Placental epithelial cell (primary cell): ENCODE measurements at places on chromosomes 12 and 14. TPM values are rescaled to one million over a fixed set of nuclear protein-coding genes. Genes with fewer than 3 reads are reported as not detected.

The HOXC6 gene
- 0.11 and 1.2 TPM in 2 replicates for total RNA-seq

The LRIG3 gene
- 4.3 and 9.0 TPM in 2 replicates for total RNA-seq

The ARHGAP9 gene
- total RNA-seq: under 0.01 TPM in 1 of 2 replicates, not detected in the other

The WNT1 gene
- total RNA-seq: 0.11 TPM in 1 of 2 replicates, not detected in the other

The KLRG1 gene
- total RNA-seq: 0.39 and 0.76 TPM in 2 replicates

The MANSC4 gene
- not detected in 2 replicates for total RNA-seq

The IL23A gene
- total RNA-seq: 0.22 TPM in 1 of 2 replicates, not detected in the other

The NEDD1 gene
- total RNA-seq: 11.0 and 26.5 TPM in 2 replicates

The RASSF8 gene
- total RNA-seq: 16.2 and 22.8 TPM in 2 replicates

The NCKAP5L gene
- total RNA-seq: 24.7 and 41.1 TPM in 2 replicates

The TMEM63C gene
- 7.1 and 14.7 TPM in 2 replicates for total RNA-seq

The TAC3 gene
- not detected in 2 replicates for total RNA-seq

The ZDHHC22 gene
- total RNA-seq: not detected in 2 replicates

The MDGA2 gene
- total RNA-seq: 0.33 TPM in 1 of 2 replicates, not detected in the other

The TMEM106C gene
- total RNA-seq: 17.7 and 71.0 TPM in 2 replicates

The JAG2 gene
- 4.2 and 8.6 TPM in 2 replicates for total RNA-seq

The BDKRB1 gene
- total RNA-seq: not detected in 2 replicates

The SEL1L gene
- 69.1 and 86.8 TPM in 2 replicates for total RNA-seq

The EML5 gene
- total RNA-seq: not detected in 2 replicates

The TMPRSS12 gene
- total RNA-seq: under 0.01 TPM in 1 of 2 replicates, not detected in the other

The TTC5 gene
- total RNA-seq: 14.9 and 16.7 TPM in 2 replicates

The CCDC175 gene
- total RNA-seq: not detected in 2 replicates

The GALNT4 gene
- total RNA-seq: 5.1 and 7.8 TPM in 2 replicates

The NPFF gene
- not detected in 2 replicates for total RNA-seq

The MOK gene
- total RNA-seq: 9.8 and 10.2 TPM in 2 replicates

The LRRC43 gene
- total RNA-seq: 0.22 and 1.2 TPM in 2 replicates

The KICS2 gene
- total RNA-seq: 3.9 and 9.7 TPM in 2 replicates

The ZNF891 gene
- 0.76 and 1.2 TPM in 2 replicates for total RNA-seq

The LHX5 gene
- total RNA-seq: under 0.01 and 1.2 TPM in 2 replicates

The RIN3 gene
- 2.8 and 4.7 TPM in 2 replicates for total RNA-seq

The ADGRD1 gene
- total RNA-seq: not detected in 2 replicates

The SYNDIG1L gene
- total RNA-seq: not detected in 2 replicates

The SERPINA3 gene
- 0.54 TPM in 1 of 2 replicates, not detected in the other for total RNA-seq

The CHST11 gene
- total RNA-seq: 5.5 and 46.8 TPM in 2 replicates

The ASB2 gene
- total RNA-seq: not detected in 2 replicates

The IRAK3 gene
- total RNA-seq: 0.22 and 1.2 TPM in 2 replicates

The MLH3 gene
- total RNA-seq: 15.7 and 18.5 TPM in 2 replicates

The IL26 gene
- not detected in 2 replicates for total RNA-seq

The PIWIL1 gene
- total RNA-seq: not detected in 2 replicates

The AKAP5 gene
- under 0.01 and 0.33 TPM in 2 replicates for total RNA-seq
